Prostate gland (tissue), 2 donors: ENCODE measurements at places on chromosomes 4 and X. TPM values are rescaled to one million over a fixed set of nuclear protein-coding genes. Genes with fewer than 3 reads are reported as not detected.

DNA sequence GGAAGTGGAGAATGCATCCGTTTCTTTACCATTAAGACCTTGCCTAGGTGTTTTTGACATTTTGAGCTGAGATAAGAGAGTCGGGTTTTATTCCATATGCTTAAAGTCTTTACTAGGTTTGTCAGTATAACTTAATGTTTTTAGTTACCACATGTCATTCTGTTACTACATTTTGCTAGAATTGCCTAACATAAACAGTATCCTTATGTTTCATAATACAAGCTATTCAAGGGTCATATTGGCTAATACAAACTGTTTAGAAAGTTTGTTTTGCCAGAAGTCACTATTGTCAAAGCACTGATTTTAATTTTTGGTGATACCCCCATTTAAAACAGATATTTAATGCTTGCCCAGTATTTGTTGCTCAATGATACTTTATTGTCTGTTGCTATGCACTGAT, 427.7 kb upstream of the MAGEB2 start:
- no peak overlapping the region for H3K27ac ChIP-seq
- H3K4me1 ChIP-seq, result no peaks in the 10 kb centered on the region
- no peak overlapping the region for H3K4me3 ChIP-seq
- H3K36me3 ChIP-seq, result no peaks in the 10 kb centered on the region
- no peak for DNase-seq

GRCh38 chr4:1557221-1557597, 126.9 kb downstream of the FAM53A start:
- peaks cover 6% of the 10 kb centered on the region for H3K27me3 ChIP-seq
- DNase-seq, result no peak

- no peak overlapping the region for H3K27ac ChIP-seq
- no peaks in the 10 kb centered on the region for H3K4me1 ChIP-seq
- H3K27me3 ChIP-seq, result no peaks in the 10 kb centered on the region
Measured at GRCh38 chr4:148955564-148956297, 513.5 kb upstream of the NR3C2 start.

DNA sequence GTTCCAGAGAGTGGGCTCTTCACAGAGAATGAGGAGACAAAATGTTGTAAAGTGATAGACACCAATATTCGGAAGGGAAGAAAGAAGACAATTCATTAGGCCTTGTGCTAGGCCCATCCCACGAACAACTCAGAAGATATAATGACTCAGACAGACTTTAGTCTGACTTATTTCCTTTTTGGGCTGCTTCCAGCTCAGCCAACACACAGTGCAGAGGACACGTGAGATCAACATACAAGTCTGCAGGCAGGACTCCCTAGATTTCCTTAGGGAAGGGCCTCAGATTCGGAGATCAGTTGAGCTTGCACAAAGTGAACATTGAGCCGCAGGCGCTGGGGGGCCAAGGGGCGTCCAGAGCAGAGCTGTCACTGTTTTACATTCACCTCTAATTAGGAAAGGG, 290.7 kb upstream of the TENM3 start:
- H3K27me3 ChIP-seq, result no peaks in the 10 kb centered on the region
- peak; percentile 54 for DNase-seq

CABS1 gene
- not detected for total RNA-seq

GRCh38 chr4:134708026-134708425, 506.4 kb upstream of the PABPC4L start:
- no peaks in the 10 kb centered on the region for H3K4me1 ChIP-seq
- H3K27ac ChIP-seq, result no peak overlapping the region

LRIT3 gene
- 0.27 TPM for total RNA-seq

DNA sequence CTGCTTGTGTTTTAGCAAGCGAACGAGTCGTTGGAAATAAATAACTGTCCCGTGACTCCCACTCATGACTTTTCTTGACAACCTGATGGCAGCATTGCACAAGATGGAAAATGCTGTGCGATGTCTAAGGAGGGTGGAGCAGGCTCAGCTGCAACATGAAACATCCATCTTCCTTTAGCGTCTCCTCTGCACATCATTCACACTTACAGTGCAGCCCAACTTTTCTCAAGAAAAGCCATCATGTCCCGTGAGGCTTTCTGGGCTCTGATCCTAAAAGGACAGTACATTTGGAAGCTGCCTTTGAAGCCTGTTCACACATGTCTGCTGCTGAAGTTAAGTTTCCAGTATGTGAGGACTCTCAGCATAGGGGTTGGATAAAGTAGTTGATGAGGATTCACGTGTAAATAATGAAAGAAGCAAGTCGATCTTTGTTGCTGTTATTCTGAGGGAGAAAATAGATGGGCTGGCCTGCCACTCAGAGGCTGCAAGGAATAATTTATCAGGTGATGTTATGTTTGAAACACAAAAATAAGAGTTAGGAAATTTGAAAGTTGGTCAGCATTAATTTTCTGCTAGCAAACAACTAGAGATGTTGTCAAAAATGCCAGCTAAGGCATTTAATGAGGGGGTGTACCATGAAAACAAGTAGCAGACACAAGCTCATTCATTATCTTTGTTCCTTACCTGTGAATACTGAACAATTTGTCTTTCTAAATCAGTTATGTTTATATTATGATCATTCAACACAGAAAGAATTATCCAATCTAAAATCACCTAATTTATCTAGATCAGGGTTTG, 328.7 kb upstream of the ZFP42 start:
- H3K4me3 ChIP-seq, result no peak overlapping the region
- DNase-seq, result peak; percentile 10
- no peaks in the 10 kb centered on the region for H3K4me1 ChIP-seq
- H3K36me3 ChIP-seq, result no peaks in the 10 kb centered on the region
- no peak overlapping the region for H3K27ac ChIP-seq
- no peaks in the 10 kb centered on the region for H3K27me3 ChIP-seq

CXCL10 gene
- total RNA-seq, result not detected

GRCh38 chrX:14015941-14016340, 13.8 kb downstream of the GEMIN8 start:
- H3K27ac ChIP-seq, result no peak overlapping the region
- H3K27me3 ChIP-seq, result no peaks in the 10 kb centered on the region
- H3K4me1 ChIP-seq, result no peaks in the 10 kb centered on the region

XAGE1A gene
- total RNA-seq, result 29.7 TPM

DNA sequence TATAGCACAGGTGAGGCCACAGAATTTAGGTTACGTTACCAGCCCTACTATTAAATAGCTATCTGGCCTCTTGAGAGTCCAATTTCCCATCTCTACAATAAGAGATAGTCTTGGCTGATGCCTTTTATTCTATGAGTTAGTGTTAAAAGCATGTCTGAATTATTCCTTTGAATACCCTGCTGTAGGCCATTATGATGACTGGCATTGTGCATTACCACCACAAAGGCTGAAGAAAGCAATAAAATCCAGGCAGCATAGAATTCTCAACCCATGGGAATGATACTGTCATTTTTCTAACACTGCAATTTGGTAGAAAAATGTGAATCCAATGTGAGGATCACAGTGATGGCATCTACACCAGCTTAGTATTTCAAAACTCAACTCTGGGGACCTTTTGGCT, 51.4 kb downstream of the OTC start:
- no peak for DNase-seq
- H3K4me3 ChIP-seq, result no peak overlapping the region
- no peaks in the 10 kb centered on the region for H3K4me1 ChIP-seq
- no peaks in the 10 kb centered on the region for H3K27me3 ChIP-seq

DNA sequence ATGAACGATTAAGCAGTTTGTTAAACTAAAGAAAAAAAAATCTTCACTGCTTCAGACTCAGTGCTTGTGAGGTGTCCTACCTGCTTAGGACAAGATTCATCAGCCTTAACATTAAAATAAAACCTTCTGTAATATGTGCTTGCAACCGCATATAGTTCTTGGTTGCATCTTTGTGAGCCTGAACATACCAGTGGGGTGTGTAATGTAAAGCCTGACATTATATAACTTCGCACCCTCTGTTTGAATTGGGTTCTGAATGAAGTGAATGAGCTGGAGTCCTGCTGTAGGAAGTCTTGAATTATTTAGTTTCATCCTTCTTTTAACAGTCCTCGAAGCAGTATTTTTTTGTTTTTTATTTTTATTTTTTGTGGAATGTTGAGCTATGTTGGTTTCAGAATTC, 3.1 kb downstream of the KDM6A start:
- no peaks in the 10 kb centered on the region for H3K27me3 ChIP-seq
- no peak overlapping the region for H3K4me3 ChIP-seq
- no peaks in the 10 kb centered on the region for H3K4me1 ChIP-seq
- no peaks in the 10 kb centered on the region for H3K36me3 ChIP-seq
- no peak overlapping the region for H3K27ac ChIP-seq

TCEAL2 gene
- 37.0 TPM for total RNA-seq

- no peak overlapping the region for H3K27ac ChIP-seq
- H3K27me3 ChIP-seq, result no peaks in the 10 kb centered on the region
- DNase-seq, result no peak
- H3K36me3 ChIP-seq, result no peaks in the 10 kb centered on the region
- no peaks in the 10 kb centered on the region for H3K4me1 ChIP-seq
Measured at GRCh38 chr4:168516841-168517240, 20.0 kb downstream of the PALLD start.

GRCh38 chrX:13287816-13288215, 32.0 kb downstream of the ATXN3L start:
- H3K4me3 ChIP-seq, result no peak overlapping the region
- H3K27me3 ChIP-seq, result no peaks in the 10 kb centered on the region
- H3K36me3 ChIP-seq, result no peaks in the 10 kb centered on the region
- H3K4me1 ChIP-seq, result no peaks in the 10 kb centered on the region
- no peak overlapping the region for H3K27ac ChIP-seq
- DNase-seq, result no peak

DNA sequence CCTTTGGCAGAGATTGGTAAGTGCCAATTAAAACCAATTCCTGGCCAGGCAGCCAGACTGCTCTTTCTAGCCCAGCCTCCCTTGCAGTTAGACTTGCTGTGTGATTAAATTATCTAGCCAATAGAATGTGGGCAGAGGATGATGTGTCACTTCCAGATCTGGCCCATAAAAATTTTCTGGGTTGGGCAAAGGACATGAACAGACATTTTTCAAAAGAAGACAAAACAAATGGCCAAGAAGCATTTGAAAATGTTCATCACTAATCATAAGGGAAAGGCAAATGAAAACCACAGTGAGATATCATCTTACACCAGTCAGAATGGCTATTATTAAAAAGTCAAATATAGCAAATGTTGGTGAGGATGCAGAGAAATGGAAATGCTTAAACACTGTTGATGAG, 71.4 kb upstream of the STIM2 start:
- no peaks in the 10 kb centered on the region for H3K27me3 ChIP-seq
- no peaks in the 10 kb centered on the region for H3K36me3 ChIP-seq
- DNase-seq, result no peak
- no peak overlapping the region for H3K27ac ChIP-seq
- H3K4me1 ChIP-seq, result peaks cover 8% of the 10 kb centered on the region
- H3K4me3 ChIP-seq, result no peak overlapping the region

- DNase-seq, result no peak
- H3K4me1 ChIP-seq, result no peaks in the 10 kb centered on the region
- H3K4me3 ChIP-seq, result no peak overlapping the region
- no peaks in the 10 kb centered on the region for H3K27me3 ChIP-seq
- no peak overlapping the region for H3K27ac ChIP-seq
Measured at GRCh38 chr4:31097999-31098398, 377.8 kb downstream of the PCDH7 start.

DNA sequence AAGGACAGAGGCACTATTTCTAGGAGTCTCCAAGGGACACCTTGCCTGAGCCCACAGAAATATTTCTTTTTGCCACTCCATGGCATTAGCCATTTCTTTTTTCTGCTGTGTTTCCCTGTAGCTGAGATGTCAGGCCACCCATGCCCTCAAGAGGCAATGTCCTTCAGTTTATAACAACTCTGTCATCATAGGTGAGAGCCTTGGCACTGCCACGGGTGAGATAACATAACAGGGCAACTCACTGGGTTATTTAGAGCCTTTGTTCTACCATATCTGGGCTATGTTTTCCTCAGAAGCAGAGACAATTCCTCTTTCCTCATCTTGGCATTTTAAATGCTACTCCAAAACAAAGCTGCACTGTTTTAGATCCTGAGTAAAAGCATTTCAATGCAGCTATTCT, 99.9 kb upstream of the MAOA start:
- DNase-seq, result no peak
- H3K27ac ChIP-seq, result no peak overlapping the region
- H3K4me1 ChIP-seq, result no peaks in the 10 kb centered on the region
- no peaks in the 10 kb centered on the region for H3K27me3 ChIP-seq
- H3K36me3 ChIP-seq, result no peaks in the 10 kb centered on the region

DNA sequence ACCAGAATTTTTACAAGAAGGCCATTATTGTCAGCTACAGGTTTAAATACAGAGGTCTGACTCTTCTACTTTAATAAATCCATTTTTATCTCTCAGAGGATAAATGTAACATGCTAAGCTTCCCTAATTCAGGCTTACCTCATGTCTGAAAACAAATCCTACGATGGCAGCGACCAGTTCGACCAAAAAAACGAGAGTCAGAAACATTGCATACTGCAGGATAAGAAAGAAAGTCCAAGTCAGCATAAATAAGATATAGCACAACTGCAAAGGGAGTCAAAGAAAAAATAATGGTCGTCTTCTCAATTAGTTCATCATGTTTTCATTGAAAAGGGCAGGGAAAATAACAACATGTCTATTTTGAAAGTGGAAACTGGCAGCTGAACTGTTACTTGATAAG, 1.6 kb downstream of the TSPAN6 start:
- H3K4me1 ChIP-seq, result no peaks in the 10 kb centered on the region
- no peaks in the 10 kb centered on the region for H3K27me3 ChIP-seq
- H3K4me3 ChIP-seq, result no peak overlapping the region

SH3BGRL gene
- 181 TPM for total RNA-seq

ATRX gene
- total RNA-seq, result 49.3 TPM

STEEP1 gene
- 31.9 TPM for total RNA-seq

ALG13 gene
- 78.6 TPM for total RNA-seq

- no peak for DNase-seq
- peaks cover 7% of the 10 kb centered on the region for H3K4me1 ChIP-seq
- no peaks in the 10 kb centered on the region for H3K27me3 ChIP-seq
- no peaks in the 10 kb centered on the region for H3K36me3 ChIP-seq
- H3K27ac ChIP-seq, result peak overlapping the region; percentile 27
Measured at GRCh38 chr4:73608689-73609594, 11.3 kb downstream of the RASSF6 start.

MAMLD1 gene
- total RNA-seq, result 51.7 TPM

- H3K4me3 ChIP-seq, result peak overlapping the region; percentile 59
- H3K27me3 ChIP-seq, result no peaks in the 10 kb centered on the region
- no peaks in the 10 kb centered on the region for H3K4me1 ChIP-seq
- H3K36me3 ChIP-seq, result no peaks in the 10 kb centered on the region
- H3K27ac ChIP-seq, result peak overlapping the region; percentile 85
- no peak for DNase-seq
Measured at GRCh38 chrX:134373736-134374135, 86.2 kb upstream of the HPRT1 start.

GRCh38 chr4:121213940-121214339, 49.8 kb upstream of the TNIP3 start:
- no peaks in the 10 kb centered on the region for H3K36me3 ChIP-seq
- H3K4me3 ChIP-seq, result no peak overlapping the region
- H3K4me1 ChIP-seq, result no peaks in the 10 kb centered on the region
- no peaks in the 10 kb centered on the region for H3K27me3 ChIP-seq

- H3K4me1 ChIP-seq, result no peaks in the 10 kb centered on the region
- H3K36me3 ChIP-seq, result no peaks in the 10 kb centered on the region
- H3K4me3 ChIP-seq, result no peak overlapping the region
- no peak for DNase-seq
Measured at GRCh38 chr4:40916218-40916555, 166.4 kb downstream of the NSUN7 start.

MAGEB1 gene
- not detected for total RNA-seq

CENPE gene
- total RNA-seq, result 4.5 TPM

GRCh38 chr4:98481167-98481566, 177.2 kb downstream of the TSPAN5 start:
- H3K27ac ChIP-seq, result no peak overlapping the region
- no peak for DNase-seq
- no peak overlapping the region for H3K4me3 ChIP-seq
- no peaks in the 10 kb centered on the region for H3K27me3 ChIP-seq
- H3K4me1 ChIP-seq, result no peaks in the 10 kb centered on the region
- no peaks in the 10 kb centered on the region for H3K36me3 ChIP-seq
